GM04504 (cell line): ENCODE measurements at places on chromosomes 5 and 9.

GRCh38 chr9:25990376-25990775 is 312.1 kb upstream of the TUSC1 start:
- DNase-seq: no peak

DNA sequence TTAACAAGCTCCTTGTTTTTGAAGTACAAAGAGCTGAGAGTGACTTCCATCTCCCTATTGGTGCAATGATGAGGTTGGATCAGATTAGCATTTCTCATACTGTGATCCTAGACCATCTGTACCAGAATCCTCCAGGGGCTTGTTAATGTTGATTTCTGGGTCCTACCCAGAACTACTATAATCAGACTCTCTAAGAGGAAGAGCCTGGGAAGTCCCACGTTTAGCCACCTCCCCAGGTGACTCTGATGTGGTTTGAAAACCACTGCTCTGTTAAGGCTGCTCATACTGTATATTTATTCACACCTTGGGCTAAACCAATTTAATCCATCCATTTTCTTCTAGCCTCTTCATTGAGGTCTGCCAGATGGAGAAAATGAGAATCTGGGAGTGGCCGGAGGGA is 49.6 kb upstream of the SMIM32 start:
- no peak for DNase-seq

DNA sequence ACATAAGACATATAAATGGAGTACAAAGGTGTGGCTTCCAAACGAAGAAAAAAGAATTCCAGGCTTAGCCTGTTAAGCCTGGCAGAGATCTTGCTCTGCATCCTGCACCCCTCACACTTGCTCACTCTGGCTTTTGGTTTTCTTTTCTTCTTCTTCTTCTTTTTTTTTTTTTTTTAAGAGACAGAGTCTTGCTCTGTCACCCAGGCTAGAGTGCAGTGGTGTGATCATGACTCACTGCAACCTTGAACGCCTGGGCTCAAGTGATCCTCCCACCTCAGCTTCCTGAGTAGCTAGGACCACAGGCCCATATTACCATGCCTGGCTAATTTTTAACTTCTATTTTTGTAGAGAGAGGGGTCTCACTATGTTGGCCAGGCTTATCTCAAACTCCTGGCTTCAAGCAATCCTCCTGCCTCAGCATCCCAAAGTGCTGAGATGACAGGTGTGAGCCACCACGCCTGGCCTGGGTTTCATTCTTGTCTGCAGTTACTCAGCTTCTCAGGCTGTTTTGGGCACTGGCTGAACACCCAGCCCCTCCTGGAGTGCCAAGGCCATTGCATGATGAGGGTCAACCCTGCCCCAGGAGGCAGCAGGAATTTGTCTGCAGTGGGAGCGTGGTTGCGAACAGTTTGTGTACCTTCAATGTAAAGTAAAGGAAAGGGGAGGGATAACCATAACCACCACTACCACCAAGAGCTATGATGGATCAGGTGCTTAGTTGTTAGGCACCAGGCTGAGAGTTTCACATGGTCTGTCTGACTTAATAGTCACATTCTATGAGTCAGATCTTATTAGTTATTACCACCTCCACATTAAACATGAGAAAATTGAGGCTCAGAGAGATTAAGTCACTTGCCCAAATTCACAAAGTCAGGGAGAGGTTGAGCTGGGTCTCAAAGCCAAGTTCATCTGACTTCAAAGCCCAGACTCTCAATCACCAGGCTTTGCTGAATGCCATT is 219.2 kb upstream of the PANK3 start:
- DNase-seq: no peak

DNA sequence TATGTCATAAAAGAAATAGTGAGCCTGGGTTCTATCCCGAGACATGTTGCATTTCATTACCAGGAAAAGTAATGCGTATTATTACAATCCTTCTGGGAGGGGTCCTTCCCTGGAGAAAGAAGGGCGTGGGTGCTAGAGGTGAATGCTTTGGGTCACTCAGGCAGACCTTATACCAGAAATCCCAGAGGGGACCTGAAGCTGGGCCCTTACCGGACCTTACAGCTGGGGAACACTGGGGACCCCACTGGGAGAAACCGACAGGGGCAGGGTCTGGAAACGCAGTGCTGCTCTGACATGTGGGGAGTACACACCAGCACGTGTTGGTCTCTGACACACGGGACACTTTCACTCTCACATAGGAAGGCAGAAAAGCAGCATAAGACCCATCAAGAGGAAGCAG is 71.3 kb downstream of the LMNB1 start:
- DNase-seq: no peak

DNA sequence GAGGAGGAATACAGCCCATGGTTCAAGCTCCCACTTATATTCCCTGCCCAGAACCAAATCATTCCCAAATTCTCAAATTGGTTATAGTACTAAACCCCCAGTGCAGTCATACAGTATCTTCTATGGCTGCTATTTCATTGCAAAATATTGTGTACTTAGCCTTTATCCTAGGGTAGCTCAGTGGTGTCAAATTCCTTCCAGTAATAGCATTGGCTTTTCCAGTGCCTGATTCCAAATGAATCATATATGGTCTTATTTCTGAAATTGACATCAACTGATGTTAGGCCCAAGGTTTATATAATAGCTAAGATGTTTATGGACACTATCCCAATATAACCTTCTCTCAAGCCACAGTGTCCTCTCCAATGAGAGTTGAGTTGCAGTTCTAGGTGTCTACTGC is 256.7 kb downstream of the NDUFS4 start:
- DNase-seq: no peak
